Neuronal stem cell (in vitro differentiated cells): ENCODE measurements at places on chromosomes 1 and 21.
A peak's percentile ranks its signal among the peaks of the same experiment; 100 is the strongest.

DNA sequence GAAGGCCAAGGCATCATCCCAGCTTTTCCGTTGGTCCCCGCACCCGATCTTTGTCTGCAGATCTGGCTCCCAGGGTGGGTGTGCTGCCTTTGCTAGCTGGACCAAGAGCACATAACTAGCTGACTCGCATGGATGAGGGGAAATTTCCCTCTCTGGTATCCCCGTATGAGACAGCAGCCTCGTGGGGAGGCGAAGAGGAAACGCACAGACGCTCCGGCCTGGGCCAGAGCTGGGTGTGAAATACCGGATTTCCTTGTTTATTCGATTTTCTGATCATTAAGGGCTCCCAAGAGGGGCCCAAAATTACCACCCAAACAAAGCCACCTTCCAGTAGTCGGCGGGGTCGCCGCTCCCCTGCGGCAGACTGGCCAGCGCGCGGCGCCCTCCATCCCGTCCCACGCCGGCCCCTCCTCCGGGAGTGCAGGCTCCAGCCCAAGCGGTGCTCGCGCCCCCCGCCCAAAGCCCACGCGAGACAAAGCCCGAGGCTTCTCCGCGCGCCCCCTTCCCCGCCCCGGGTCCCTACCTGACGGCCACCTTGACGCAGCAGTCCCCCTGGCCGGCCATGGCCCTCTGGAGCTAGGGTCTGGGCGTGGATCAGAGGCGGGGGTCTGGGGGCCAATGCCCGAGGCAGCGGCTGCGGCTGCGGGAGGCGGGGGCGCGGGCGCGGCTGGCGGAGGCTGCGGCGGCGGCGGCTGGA is 546 bp downstream of the KIF21B start:
- DNase-seq: no peak

DNA sequence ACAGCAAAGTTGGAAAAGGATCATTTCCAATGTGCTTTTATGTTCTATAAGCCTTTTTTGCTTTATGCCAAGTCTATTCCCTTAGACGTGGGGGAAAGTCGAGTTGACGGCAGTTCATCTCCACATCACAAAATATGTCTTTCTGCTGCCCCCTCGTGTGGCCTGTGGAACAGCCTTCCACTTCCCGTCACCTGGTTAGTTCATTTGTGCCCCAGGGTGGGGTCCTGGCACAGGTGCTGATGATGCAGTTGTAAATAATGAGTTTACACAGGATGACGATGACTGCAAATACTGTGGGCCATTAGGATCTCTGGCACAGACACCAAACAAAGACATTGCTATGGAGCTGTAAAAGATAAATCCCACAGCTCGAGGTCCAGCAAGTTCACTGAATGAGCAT is 10.0 kb upstream of the OTUD3 start:
- DNase-seq: no peak

DNA sequence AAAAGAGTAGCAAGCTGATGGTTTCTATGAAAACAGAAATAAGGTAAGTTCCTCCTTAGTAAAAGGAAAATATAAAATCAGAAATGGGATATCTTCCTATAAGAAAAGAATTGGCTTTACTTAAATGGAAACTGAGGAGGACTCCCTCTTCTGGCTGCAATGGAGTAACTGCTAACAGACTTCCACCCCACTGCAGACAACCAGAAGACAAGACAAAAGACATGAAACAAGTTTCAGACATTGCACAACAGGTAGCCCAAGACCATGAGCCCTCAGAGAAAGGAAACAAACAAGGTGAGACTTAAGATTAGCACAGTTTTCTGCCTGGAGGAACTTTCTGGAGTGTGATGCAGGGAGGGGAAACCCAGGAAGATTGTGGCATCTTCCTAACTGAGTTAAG is 17.0 kb upstream of the OLFML2B start:
- no peak for DNase-seq

DNA sequence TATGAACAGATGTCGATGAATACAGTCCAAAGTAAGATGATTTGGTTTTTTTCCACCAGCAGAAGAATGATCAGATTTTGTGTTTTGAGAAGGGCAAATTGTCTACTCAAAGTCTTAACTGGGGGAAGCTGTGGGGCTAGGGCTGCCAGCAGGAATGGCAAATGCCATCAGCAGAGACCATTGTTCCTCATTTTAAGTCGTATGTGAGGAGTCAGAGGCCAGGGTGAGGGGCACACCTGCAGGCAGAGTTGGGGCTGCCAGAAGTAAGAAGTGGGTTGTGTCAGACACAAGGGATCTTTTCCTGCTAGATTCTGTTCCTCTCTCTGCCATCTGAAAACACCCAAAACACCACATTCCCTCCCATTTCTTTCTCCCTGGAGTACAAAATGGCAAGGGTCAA is 8.7 kb downstream of the PARK7 start:
- DNase-seq: no peak

GRCh38 chr1:202237052-202237451 is 43.5 kb downstream of the LGR6 start:
- peak; percentile 41 for DNase-seq
